ENCODE measurements at places on chromosomes 2 and 18.

DNA sequence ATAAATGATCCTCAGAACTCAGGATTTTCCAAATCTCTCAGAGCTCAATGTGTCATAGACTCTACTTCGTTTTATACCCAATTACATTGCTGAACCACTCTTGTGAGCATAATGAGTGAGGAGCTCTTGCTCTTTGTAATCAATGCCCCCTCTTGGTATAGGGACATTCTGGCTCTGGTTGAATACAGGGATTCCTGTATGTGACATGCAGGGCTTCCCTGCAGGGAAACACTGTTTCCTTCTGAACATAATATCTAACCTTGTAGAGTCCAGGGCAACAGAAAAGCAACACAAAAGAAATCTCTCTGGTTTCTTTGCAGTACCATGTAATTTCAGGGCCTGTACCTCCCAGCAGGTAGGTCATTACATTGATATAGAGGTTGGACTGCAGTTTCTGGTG lies 101.5 kb downstream of the CPS1 start:
- no peak for DNase-seq

- no peak for DNase-seq
Observed at GRCh38 chr2:26487192-26487591, 9.3 kb upstream of the OTOF start.

DNA sequence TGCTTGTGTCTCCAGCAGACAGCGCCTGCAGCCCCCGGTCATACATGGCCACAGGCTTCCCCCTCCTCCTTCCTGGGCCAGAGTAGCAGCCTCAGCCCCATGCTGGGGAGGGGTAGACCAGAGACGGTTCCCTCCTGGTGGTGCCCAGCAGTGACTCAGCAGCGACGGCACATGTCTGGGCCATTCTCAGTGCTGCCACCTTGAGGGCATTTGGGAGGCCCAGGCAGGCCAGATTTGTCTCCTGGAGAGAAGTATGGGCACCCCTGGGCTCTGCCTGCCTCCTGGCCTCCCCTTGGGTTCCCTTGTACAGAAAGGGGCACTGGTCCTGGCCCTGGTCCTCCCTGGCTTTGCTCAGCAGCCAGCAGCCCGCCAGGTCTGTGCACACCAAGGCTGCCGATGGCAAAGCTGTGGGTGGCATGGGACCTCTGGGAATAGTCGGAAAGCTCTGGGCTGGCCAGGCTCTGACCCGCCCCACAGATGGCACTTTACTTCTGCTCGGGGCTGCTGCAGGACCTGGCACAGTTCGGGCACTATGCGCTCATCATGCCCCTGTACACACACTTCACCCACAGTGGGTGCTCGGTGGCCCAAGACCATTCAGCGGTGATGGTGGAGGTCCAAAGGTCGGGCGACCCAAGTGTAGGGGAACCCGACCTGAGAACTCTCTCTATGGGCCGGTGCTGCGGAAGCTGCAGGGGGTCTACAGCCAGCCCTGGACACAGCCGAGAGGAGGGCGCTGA lies 11.4 kb upstream of the ALPI start:
- DNase-seq: no peak

GRCh38 chr2:26754972-26755670 lies 9.0 kb upstream of the SLC35F6 start:
- DNase-seq: no peak

DNA sequence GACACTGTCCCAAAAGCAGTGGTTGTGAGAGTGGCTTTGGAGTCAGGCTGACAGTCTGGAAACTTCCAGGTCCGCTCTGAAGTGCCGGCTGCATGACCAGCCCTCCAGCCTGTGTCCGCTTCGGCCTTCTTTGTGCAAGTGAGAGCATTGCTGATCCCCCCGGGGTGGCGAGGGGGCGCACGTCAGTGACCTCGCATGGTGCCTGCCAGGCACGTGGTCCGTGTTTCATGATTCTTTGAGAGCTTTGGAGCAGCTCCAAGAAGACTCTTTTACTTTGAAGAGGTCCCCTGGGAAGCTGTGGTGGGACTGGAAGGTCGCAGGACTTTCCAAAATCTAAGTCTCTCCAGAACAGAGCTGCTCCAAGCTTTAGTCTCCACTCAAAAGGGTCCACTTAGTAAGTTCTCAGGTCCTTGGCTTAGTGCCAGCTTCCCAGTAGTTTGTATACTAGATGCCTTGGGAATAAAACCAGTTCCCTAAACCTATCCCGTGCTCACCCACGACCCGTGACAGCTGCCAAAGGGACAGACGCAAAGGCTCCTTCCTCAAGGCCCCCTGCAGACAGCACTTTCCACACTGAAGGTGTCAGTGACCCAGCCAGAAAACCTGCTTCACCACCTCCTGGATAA lies 68.8 kb downstream of the ADI1 start:
- no peak for DNase-seq

GRCh38 chr2:190050001-190050400 lies 12.5 kb downstream of the MSTN start:
- no peak for DNase-seq

DNA sequence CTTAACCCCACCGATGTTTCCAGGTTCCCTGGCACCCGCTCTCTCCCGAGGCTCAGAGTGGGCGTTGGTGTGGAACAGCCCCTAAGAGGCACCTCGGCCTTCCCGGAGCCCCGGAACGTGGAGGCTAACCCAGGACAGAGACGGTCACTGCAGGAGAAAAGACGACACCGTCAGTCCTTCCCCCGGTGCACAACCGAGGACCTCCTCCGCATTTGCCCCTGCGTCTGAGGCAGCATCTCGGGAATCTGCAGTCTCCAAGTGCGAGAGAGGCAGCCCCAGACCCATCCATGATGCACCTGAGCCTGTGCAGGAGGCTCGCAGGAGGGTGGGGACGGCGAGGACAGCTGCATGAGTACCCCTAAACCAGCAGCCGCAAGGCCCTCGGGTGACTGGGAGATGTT lies 204.9 kb upstream of the SALL3 start:
- no peak for DNase-seq

GRCh38 chr2:155368934-155369333 lies 670.4 kb downstream of the KCNJ3 start:
- DNase-seq: no peak

GRCh38 chr18:67670024-67670543 lies 153.6 kb upstream of the DSEL start:
- DNase-seq: no peak

GRCh38 chr2:42072349-42073118 lies 24.7 kb downstream of the PKDCC start:
- no peak for DNase-seq

DNA sequence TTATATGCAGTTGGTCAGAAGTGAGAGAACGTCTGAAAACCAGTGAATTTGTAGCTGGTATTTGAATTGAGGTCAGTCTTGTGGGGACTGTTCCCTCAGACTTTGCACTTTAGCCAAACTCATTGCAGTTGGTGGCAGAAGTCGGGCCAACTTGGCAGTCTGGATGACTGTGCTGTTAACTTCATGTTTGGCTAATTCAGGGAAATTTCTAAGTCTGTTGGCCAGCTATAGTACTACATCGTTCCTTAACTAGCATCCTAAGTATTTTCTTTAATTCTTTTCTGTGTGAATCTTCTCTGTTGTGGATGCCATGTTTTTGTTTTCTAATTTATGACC lies 806.8 kb upstream of the GCFC2 start:
- DNase-seq: no peak

Data from epithelial cell of proximal tubule (primary cell).